NCI-H1436 treated with DMSO at 0.1 percent for 48 hours (cell line): ENCODE measurements at places on chromosomes 7 and 10.
A peak's percentile ranks its signal among the peaks of the same experiment; 100 is the strongest.

DNA sequence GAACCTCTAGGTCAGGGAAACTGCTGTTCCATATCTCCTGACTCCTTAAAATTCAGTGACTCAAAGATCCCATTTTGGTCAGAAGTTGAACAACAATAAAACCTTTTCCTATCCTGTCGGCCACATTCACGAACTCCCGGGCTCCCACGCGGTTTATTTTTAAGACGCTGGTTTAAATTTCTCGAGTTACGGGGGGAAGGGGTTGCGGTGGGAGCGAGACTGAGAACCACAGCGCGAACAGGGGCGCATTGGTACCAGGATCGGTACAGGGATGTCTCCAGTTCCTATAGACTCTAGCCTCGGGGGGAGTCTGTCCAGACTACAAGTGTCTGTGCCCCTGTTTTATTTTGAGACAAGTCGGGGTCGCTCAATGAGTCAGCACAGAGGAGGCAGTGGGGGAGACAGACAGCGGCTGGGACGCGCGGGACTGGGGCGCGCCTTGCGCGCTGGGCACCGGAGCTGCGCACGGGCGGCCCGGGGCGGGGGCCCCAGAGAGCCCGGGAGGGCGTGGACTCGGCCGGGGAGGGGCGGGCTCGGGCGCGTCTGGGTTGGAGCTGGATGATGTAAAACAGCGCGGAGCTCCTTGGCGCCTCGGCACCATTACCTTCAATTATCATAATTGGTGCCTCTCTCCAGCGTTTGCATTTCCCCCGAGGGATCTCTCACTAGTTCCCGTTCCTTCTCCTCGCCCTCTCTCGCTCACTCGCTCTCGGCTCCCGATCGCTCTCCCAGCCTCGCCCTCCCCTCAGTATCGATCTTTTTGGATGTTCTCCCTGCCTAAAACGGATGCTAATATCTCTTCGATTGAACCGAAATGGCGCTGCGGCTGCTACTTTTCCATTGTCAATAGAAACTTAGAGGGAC, 8.7 kb upstream of the BAMBI start:
- peak; percentile 83 for DNase-seq

DNA sequence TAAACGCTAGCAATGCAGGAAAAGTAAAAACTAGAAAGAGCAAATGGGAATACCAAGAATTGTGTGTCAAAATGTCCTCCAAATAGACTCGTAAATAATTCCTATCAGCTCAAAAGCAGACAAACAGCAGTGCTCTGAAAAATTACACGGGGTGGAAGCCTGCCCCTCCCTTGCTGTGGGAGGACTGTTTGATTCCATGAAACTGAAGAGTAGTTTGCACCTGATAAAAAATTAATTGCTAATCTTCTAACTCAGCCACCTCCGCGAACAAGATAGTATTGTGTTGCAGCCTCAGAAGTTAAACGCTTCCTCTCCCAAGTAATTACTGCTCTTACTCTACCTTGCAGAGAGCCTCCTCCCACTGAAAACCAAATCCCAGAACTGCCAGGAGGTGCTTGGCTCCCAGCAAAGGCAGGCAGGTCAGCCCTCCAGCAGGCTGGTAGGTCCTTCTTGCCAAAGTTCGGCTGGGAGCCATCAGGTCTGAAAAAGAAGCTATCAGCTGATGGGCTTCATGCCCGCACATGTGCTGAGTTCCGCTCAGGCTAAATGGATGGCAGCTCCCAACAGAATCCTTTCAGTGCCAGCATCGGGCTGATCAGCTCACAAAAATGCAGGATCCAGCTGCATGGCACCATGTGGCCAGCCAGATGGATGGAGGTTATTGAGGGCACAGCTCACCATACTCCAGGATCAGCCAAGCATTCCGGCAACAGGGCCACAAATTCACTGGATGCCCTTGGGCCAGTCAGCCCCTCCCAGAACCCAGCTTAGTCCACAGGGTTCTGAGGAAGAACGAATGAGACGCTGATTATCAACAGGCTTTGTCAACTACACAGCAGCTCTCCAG, 37.1 kb downstream of the MAD1L1 start:
- no peak for DNase-seq

GRCh38 chr7:138226001-138226476, 149.8 kb downstream of the AKR1D1 start:
- DNase-seq = no peak

- no peak for DNase-seq
Measured at GRCh38 chr7:90239625-90240228, 5.2 kb upstream of the CFAP69 start.

- peak; percentile 98 for DNase-seq
Measured at GRCh38 chr7:10973061-10973941, at the start of gene PHF14. Gene PHF14, plus strand, starts transcription at chr7:10973872. Its CDS starts 452 bp downstream, at chr7:10974324.

- no peak for DNase-seq
Measured at GRCh38 chr7:92095380-92095779, 38.9 kb downstream of the CYP51A1 start.

GRCh38 chr10:6247041-6247712, 44.4 kb downstream of the PFKFB3 start:
- DNase-seq = no peak

GRCh38 chr10:68861253-68861652, 33.9 kb downstream of the STOX1 start:
- DNase-seq = no peak

- DNase-seq = no peak
Measured at GRCh38 chr7:85230623-85231022, 43.8 kb upstream of the SEMA3D start.

DNA sequence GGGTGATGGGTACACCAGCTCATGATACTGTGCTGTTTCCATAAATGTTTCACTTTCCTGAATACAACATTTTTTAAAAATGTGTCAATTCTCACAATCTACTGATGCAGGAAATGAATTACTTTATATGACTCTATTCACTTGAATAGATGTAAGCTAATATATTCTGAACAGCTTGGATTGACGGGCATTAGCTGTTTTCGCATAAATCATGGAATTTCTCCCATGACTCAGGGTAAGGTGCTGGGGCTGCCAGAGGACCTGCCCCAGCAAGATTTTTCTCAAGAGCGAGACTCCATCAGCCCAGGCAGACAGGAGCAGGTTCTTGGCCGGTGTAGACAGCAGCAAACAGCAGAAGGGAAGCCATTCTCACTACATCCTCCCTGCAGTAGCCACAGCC, 107.1 kb downstream of the PFKFB3 start:
- no peak for DNase-seq

DNA sequence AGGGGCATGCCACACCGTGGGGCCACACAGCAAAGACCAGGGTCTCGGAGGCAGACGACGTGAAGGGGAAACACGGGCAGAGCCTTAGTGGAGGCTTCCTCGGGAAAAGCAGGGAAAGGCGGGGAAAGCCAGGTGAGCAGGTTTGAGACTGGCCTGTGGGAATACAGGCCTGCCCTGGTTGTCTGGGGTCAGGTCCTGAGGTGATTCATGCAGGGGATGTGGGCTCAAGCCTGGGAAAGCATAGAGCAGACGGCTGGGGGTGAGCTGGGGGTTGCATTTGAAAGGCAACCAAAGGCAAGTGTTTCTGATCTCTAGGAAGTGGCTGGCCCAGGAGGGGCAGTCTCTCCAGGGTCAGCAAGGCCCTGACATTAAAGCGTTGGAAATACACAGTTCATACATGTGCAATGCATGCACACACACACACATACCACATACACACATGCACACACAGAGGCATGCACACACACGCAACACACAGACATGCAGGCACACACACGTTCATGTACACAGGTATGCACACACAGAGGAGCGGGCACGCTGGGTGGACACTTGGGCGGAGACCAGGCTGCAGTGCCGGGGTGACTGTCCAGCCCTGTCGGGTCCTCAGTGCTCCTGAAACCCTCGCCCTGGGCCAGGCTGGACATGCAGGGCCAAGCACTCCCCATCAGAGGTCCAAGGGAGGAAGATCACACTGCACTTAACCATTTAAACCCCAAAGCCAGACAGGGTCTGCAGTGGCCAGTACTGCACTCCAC, 51.8 kb downstream of the DPYSL4 start:
- no peak for DNase-seq

DNA sequence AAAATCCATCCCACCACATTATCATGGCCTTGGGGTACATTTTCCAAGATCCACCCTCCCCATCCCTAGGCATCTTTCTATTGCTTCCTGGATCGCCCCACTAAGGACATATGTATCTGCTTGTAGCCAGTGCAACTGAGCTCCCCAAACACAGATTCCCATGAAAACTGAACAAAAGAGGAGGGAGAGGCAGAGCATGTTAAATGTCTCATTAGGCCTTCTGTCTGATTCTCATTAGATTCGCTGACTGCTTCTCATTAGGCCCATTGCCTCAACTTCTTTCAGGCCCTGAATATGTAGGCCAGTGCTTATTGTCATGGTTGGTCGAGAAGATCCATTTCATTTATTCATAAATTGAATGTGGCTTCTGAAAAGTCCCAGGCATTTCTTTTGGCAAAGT, 698.9 kb downstream of the INHBA start:
- no peak for DNase-seq

GRCh38 chr7:23246555-23246954, at the start of gene GPNMB:
Gene GPNMB, plus strand, starts transcription at chr7:23246775. Its CDS starts 83 bp downstream, at chr7:23246858.
- DNase-seq = no peak

- DNase-seq = no peak
Measured at GRCh38 chr10:21885940-21886339, 117.6 kb downstream of the DNAJC1 start.

DNA sequence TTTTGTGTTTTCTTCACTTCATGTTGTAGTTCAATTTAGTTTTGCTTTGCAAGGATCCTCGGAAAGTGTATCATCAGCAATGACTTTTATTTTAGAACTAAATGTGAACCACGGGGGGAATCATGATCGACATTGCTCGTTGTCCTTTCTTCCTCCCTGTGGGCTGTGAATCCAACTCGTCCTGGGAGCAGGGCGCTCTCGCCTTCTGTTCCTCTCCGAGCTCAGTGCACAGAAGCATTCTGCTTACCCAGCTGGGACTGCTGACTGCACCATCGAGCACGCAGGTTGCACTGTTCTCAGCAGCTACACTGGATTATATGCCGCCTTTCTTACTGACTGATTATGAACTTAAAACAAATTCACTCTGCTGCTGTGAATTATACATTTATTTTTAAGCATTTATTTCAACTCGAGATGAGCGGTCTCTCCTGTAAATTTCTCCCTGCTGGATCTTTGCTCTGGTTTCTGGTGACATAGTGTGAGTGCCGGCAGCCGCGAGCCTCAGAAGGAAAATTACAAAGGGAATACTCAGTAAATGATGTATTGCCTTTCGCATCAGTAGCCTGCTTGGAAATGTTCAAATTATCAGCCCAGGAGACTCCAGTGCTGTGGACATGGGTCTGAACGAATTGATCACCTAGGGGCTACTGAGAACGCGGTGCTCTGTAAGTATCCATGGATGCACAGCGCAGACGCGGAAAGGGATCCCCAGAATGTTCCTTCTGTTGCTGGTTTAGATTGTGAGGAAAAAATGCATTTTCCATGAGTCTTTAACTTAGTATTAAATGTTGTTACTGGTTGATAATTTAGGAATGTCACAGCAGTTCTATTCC, 92.6 kb downstream of the PTPRE start:
- DNase-seq = no peak

DNA sequence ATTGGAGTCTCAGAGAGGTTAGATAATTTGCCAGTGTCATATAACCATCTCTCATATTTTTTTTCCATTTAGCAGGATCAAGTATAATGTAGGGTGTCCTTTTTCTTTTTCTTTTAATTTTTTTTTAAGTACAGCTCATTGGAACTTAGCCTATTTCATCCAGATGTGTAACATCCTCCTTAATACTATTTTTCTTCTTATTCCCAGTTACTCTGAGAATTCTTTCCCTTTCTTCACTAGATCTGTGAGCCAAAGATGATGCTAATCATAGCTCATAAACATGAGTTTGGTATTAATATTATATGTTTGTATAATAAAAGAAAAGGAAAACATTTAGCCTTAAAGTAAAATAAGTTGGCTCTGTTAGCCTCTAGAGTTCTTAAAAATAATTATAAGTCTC, 32.8 kb downstream of the PPP1R9A start:
- DNase-seq = no peak

DNA sequence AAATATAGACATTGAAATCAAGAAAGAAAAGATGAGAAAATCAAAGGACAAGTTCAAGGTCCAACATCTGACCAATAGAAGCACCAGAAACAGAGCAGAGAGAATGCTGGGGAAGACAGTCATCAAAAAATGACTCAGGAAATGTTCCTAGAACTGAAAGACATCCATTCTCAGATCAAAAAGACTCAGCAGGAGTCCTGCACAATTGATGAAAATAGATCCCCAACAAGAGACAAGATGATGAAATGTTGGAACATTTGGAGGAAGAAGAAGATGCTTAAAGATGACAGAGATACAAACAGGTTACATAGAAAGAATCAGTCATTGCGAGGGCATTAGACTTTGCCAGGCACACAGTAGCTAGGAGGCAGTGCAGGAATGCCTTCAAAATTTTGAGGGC, 30.0 kb upstream of the EIF5AL1 start:
- no peak for DNase-seq

DNA sequence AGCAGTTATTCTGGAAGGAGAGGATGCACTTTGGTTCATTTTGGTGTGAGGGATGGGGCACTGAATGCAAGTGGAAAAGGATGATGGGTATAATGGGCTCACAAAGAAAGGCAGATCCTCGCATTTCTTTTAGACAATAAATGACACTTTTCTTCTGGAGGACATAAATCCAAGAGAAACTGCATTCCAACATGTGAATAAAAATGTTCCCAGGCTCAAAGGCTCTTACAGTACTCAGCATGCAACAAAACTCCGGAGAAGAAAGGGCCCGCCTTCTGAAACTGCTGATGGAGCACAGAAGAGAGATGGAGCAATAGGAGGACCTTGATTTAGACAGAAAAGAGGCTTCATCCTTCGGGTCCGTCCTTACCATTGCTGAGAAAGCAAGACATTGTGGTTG, 538.2 kb upstream of the DPP6 start:
- no peak for DNase-seq

DNA sequence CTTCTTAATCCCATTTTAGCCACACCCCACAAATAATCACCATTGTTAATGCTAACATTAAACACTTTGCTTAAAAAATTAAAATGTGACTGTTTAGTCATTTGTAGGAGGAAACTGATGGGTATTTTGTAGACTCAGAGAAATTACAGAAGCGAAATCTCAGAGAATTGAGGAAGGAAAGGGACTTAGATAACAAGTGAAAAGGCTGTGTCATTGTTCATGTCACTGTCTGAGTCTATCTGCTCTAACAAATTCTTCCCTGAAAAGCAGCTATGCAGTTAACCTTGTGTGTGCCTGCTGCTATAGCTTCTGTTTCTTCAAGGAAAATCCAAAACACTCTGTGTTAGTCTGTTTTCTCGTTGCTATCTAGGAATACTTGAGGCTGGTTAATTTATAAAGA, 40.9 kb upstream of the PLXDC2 start:
- no peak for DNase-seq

GRCh38 chr10:42609872-42610271, 28.5 kb downstream of the ZNF33B start:
- no peak for DNase-seq

- no peak for DNase-seq
Measured at GRCh38 chr7:745431-746154, 18.5 kb upstream of the PRKAR1B start.

DNA sequence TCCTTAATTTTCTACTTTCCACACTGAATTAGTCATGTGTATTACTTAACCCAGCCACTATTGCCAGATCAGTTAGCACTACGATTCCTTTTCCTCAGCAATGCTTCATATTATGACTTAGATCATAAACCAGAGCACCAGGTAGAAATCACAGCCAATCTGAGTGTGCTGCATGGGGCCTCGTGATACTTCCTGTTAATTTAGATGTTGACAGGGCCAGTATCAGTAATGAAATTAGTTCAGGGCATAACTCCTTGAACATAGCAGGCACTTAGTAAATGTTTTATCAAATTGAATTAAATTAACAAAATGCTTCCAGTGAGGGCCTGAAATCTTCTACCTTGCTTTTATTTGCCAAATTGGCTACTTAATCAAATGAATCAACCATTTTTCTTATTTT, 169.3 kb upstream of the LRGUK start:
- no peak for DNase-seq

- no peak for DNase-seq
Measured at GRCh38 chr10:89295597-89295996, 6.2 kb upstream of the IFIT2 start.
